ENCODE measurements at places on chromosomes 6 and 20. TPM values are rescaled to one million over a fixed set of nuclear protein-coding genes. Genes with fewer than 3 reads are reported as not detected.

STMN3 gene
- total RNA-seq = 18.3 TPM

OR12D3 gene
- total RNA-seq = not detected

ETV7 gene
- total RNA-seq = 0.42 TPM

PCSK2 gene
- total RNA-seq = 3.5 TPM
